ENCODE measurements at places on chromosomes 4 and X.

- no peak for DNase-seq
These were observed 6.8 kb upstream of the DCAF8L1 start for GRCh38 chrX:27987862-27988646.

DNA sequence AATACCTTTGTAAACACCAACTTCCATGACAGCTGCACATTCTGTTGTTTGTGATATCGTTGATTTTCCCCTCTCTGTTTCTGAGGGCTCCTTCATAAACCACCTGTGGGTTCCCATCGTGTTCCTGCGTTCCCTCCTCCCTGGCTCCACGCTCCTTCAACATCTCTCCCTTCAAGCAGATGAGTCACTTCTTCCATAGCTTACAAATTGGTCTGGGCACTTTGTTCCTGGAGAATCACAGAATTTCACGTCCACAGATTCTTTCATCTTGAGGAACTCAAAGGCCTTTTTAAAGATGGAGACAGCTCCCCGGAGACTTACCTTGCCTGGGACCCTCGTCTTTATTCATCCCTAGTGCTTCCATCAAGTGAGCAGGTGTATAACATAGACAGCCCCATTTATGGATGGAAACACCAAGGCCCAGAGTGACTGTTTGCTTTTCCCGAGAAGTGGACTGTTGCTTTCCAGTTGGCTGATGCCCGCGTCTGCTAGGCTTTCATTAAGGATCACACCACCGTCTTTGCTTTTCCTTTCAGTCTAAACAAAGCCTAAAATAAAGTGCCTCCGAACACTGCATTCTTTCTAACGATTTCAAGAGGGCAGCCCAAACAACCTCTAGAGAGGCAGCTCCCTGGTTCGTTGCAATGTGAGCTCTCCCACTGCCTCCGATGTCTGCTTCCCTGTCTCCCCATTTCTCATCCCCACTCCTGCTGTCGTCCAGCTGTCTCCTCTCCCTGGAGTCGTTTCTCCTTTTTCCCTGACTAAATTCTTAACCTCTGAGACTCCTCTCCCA lies 146.3 kb upstream of the STX18 start:
- DNase-seq: no peak

DNA sequence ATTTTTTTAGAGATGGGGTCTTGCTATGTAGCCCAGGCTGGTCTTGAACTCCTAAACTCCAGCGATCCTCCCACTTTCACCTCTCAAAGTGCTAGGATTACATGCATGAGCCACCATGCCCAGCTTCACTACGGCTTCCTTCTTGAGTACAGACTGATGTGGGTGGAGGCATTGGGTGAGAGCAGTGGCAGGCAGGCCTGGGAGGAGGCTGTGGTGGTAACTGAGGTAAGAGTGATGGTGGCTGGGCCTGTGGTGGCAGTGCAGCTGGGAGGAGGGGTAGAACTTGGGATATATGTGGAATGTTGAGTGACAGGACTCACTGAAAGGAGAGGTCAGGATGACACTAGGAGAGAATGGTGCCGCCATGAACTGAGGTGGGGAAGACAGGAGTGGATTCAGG lies 80.9 kb downstream of the MED28 start:
- no peak for DNase-seq

DNA sequence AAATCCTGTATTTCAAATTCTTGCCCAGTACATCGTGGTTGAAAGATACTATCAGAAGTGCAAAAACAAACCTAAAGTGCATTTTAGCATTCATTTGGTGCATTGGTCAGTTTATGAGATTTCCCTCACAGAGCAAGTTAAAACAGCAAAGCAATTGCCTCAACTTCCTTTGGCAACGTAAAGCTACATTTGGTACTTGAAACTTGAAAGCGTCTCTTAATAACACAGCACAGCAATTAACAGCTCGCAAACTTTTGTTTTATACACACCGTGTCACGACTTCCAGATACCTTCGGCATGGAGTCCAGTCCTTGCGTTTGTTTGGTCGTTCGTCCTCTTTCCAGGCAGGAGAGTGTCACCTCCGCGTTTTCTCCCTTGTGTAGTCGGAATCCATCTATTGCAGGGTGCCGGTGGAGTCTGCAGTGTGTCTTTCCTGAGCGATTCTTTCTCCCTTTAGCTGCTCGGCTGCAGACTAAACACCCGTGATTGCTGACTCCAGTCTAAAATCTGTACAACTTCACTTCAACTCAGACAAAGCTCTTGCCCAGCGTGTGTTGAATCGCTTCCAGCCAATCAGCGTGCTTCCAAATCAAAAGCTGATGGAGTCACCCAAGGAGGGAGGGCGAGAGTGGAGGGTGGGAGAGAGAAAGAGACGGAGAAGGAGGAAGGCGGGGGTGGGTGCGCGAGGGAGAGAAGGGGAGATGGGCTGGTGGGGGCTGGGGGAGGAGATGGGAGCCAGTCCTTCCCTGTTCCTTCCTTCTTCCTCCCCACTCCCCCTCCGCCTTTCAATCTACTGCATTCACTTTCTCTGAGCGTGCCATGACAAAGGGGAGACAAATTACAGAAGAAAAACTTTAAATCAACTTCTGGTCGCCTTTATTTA lies at the start of gene PCDH18:
Gene PCDH18, minus strand, starts transcription at position 509 of the 883 bp plus-strand sequence. Its CDS starts 406 bp downstream, at position 103.
- DNase-seq: peak; percentile 96

- no peak for DNase-seq
These were observed 414.9 kb upstream of the PITX2 start for GRCh38 chr4:111037591-111038360.

DNA sequence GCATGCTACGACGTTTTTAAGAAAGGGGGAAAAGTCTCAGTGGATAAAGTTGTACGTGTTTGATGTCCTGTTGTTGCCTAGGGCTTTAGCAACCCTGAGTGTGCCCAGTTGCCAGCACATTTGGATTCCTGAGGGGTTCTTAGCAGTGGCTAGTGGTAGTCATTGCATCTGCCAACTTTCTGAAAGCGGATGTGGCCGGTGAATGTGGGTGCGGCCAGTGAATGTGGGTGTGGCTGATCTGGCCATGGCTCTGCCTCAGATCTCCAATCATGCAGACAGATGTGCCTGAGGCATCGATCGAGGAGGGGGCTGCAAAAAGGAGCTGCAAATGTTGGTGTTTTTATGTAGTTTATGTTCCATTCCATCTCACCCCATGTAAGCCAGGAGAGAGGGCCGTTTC lies 41.5 kb upstream of the FAT1 start:
- no peak for DNase-seq

DNA sequence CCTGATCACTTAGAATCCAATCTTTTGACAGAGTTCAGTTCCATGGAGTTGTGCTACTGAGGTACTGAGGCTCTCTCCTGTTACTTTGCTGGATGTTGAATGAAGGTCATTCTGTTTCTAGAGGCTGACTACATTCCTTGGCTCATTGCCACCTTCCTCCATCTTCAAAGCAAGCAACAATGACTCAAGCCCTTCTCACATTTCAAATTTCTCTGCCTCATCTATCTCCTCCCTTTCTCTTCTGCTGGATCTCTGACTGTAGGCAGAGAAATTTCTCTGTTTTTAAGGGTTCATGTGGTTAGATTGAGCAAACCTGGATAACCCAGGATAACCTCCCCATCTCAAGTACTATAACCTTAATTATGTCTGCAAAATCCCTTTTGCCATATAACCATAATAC lies 775.4 kb downstream of the STPG2 start:
- peak; percentile 69 for DNase-seq

GRCh38 chr4:112170451-112170993 lies 25.3 kb downstream of the FAM241A start:
- DNase-seq: peak; percentile 87

GRCh38 chrX:69076088-69076487 lies 89.2 kb downstream of the PJA1 start:
- DNase-seq: no peak

DNA sequence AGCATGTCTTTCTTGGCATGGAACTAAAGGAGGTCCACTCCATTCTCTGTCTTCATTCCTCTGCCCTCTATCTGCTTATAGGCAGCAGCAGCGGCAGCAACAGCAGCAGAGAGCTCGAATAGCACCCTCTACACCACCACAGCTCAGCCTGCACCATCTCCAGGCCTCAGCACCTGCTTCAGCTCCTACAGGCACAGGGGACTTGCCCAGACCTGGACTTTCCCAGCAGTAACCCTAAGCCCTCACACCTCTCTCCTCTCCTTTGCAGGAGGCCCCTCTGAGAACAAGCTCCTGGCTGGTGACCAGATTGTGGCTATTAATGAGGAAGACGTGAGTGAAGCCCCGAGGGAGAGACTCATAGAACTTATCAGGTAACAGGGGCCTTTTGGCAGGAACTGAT lies 80.7 kb downstream of the FRMPD3 start:
- DNase-seq: no peak

DNA sequence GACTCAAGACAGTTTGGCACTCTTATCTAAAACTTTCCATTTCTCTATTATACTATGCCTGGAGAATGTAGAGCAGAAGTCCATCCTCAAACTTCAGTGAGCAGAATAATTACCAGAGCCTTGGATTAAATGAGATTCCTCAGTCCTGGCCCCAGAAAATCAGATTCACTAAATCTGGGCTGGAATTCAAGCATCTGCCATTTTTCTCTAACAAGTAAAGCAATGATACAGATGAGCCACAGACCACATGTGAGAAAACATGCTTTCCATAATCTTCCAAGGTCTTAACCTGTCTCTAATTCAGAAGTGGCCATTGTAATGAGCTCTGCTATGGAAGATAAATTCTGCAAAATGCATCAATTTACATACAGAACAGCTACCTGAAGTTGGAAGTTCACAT lies 25.4 kb downstream of the SOWAHB start:
- no peak for DNase-seq

DNA sequence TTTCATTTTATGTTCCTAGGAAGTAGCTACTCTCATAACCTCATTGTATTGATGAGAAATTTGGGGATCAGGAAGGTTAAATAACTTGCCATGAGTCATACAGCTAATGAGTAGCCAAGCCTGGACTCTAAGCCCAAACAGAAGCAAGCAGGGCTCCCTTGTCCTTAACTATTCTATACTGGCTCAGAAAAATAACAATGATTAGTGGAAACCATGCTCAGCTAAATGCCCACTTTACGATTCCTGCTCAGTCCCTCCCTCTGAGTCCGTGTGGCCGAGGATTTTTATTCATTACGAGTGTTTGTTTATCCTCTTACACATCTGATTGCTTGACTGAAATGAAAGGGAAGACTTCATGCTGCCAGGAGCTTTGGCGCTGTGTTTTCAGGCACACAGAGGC lies 100.9 kb downstream of the SLC34A2 start:
- DNase-seq: no peak

DNA sequence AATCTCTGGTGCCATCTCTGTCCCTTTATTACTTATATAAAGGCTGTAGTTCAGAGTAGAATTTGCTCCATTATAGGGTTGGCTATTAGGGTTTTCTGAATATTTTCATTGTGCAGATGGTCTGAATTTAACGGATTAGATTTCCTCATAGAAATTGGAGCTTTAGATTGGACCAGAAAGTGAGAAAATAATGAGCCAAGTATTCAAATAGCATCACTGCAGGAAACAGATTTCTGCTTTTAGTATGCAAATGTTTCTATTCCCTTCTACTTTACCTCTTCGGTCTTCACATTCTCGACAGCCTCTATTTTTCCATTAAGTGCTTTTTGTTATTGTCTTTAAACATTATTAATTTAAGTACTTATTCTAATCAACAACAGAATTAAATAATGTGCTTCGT lies 55.4 kb downstream of the TRIM2 start:
- DNase-seq: no peak

Measured in brain microvascular endothelial cell (primary cell).